Left cardiac atrium (tissue), 4 donors: ENCODE measurements at places on chromosomes 16 and 17.

DNA sequence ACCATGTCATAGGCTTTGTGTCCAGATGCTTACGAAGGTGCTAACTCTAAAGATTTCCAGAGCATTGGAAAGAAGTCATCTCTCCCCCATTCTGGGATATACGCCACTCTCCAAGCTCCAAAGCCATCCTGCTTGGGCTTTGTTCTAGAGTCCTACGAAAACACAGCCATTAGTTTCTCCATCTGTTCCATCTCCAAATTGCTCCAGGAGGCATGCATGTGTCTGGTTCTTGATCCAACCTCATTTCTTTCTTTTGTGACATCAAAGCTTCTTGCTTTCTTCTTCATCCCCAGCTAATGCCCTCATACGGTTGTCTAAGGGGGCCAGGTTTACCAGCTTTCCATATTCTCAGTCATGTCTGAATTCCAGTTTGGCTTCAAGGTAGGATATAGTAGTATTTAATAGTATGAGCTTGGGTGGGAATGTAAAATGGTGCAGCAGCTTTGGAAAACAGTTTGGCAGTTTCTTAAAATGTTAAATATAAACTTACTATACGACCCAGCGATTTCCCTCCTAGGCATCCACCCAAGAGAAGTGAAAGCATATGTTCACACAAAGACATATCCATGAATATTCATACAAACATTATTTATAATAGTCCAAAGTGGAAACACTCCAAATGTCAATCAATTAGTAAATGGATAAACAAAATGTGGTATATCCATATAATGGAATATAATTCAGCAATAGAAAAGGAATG is 202.6 kb downstream of the SHISA9 start:
- no peak for DNase-seq

DNA sequence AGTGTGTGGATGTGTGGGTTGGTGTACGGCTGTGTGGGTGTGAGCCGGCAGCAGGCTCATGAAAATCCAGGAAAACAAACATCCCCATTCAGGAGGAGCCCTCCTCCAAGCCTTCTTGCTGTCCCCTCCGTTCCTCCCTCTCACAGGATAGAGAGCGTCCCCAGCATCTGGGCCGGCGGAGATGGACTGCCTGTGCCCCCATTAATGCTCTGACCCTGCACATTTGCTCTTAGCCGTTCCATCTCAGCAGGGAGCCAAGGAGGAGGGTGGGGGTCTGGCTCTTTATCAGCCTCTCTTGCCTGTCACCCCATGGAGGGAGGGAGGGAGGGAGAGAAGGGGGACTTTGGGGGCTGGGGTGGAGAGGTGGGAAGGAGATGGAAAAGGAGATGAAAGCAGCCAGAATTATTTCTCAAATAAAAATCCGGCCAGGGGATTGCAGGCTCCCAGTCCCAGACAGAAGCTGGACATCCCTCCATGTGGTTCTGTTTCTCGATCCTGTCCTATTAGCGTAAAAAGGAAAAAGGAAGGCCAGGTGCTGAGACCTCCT is 240.0 kb upstream of the ZFHX3 start:
- no peak for DNase-seq

DNA sequence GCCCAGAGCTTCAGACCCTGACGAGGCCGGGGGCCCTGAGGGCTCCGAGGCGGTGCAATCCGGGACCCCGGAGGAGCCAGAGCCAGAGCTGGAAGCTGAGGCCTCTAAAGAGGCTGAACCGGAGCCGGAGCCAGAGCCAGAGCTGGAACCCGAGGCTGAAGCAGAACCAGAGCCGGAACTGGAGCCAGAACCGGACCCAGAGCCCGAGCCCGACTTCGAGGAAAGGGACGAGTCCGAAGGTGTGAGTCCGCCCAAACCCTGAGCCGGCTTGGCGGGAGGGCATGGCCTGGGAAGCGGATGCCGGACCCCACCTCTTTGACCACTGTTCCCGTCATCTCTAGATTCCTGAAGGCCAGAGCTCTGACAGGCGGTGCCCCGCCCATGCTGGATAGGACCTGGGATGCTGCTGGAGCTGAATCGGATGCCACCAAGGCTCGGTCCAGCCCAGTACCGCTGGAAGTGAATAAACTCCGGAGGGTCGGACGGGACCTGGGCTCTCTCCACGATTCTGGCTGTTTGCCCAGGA is 4.4 kb downstream of the NOL3 start:
- no peak for DNase-seq

DNA sequence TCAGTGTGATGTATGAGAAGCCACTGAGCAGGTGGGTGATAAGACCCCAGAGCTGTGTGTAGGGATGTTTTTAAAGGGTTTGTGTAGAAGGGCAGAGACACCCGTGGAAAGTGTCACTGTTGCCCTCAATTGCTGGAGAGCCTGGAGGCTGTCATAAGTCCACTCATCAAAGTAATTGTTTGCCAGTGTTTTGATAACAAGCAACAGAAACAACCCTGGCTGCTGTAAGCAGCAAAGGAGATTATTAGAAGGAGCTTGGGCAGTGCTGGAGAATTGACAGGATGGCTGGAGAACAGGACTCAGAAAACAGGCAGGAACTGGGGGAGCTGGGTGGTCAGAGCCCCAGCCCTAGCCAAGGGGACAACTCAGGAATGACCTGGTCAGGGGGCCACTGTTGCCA is 119.6 kb downstream of the CCDC182 start:
- no peak for DNase-seq

- no peak for DNase-seq
These were observed 17.9 kb downstream of the GAA start for GRCh38 chr17:80119271-80119791.

GRCh38 chr17:42129109-42129837 is 6.7 kb downstream of the HSPB9 start:
- DNase-seq: no peak

- DNase-seq: no peak
These were observed 31.0 kb downstream of the CD300A start for GRCh38 chr17:74497471-74497870.

GRCh38 chr17:42201458-42201772 is 7.1 kb upstream of the GHDC start:
- no peak for DNase-seq

- DNase-seq: no peak
These were observed 45.3 kb upstream of the TOB1 start for GRCh38 chr17:50911450-50911849.

DNA sequence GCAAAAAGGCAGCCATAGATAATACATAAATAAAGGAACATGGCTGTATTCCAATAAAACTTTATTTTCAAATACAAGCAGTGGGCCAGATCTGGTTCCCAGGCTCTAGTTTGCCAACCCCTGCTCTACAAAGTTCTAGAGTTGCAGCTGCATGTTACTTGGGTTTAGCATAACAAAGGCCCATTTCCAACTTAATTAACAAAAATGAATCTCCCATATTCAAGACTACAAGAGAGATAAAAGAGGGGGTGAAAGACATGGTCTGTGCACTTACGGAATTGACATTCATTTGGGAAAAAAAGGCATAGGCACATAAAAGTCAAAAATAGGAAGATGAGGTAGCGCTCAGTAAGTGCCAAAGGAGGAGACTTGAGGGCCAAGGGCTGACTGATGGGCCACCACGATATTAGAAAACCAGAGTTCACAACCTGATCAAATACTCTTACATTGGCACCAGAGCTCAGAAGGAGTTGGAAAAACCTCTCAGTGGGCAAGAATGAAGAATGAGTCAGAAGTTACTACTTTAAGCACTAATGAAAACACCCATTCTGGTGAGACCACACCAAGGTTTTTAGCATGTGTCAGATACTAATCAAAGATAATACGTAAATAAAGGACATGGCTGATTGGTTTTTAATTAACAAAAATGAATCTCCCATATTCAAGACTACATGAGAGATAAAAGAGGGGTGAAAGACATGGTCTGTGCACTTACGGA is 164.0 kb downstream of the VPS53 start:
- no peak for DNase-seq

- DNase-seq: no peak
These were observed 39.8 kb downstream of the TLE7 start for GRCh38 chr16:71402007-71402406.

- DNase-seq: no peak
These were observed 1.0 kb downstream of the FZD2 start for GRCh38 chr17:44558334-44558709.

DNA sequence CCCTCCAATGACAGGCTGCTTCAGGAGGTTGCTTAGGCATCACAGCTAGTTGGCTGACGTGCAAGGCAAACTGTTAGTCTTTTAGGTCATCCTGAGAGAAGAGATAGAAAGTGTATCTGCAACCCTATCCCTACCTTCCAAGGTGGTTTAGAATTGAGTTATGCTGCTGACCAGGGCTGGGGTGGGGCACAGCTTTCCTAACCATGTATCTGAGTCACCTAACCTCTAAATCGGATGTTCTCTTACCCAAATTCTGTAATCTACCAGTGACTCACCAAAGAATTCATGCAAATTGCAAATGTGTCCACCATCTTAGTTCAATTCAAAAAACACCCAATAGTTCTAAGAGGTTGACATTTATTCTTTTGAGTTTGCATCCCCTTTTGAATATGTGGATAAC is 107.2 kb upstream of the DYNLRB2 start:
- DNase-seq: no peak

DNA sequence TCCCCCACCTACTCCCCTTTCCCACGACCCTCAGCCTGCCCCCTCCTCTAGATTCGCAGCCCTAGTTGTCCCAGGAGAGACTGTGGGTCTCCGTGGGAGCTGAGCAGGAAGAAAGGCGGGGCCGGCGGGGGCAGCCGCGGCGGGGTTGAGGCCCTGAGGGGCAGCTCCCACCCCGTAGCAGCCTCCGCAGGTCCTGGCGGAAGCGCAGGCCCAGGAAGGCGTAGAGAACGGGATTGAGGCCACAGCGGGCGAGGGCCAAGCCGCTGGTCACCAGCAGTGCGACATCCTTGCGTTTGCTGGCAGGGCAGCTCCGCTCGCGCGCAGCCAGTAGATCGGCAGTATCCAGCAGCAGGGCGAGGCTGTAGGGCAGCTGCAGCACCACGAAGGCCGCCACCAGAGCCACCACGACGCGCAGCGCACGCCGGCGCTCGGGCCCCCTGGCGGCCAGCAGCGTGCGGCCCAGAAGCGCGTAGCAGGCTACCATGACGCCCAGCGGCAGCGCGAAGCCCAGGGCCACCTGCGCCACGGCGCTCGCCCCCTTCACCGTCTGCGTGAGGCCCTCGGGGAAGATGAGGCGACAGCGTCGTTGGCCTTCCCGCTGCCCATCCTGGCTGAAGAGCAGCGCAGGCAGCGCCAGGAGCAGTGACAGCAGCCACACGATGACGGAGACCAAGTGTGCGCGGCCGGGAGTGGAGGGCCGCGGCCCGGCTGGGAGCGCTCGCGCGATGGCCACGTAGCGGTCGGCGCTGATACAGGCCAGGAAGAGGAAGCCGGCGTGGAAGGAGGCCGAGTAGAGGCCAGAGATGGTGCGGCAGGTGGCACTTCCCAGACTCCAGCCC is 1.9 kb downstream of the CCR10 start:
- DNase-seq: peak; percentile 81

DNA sequence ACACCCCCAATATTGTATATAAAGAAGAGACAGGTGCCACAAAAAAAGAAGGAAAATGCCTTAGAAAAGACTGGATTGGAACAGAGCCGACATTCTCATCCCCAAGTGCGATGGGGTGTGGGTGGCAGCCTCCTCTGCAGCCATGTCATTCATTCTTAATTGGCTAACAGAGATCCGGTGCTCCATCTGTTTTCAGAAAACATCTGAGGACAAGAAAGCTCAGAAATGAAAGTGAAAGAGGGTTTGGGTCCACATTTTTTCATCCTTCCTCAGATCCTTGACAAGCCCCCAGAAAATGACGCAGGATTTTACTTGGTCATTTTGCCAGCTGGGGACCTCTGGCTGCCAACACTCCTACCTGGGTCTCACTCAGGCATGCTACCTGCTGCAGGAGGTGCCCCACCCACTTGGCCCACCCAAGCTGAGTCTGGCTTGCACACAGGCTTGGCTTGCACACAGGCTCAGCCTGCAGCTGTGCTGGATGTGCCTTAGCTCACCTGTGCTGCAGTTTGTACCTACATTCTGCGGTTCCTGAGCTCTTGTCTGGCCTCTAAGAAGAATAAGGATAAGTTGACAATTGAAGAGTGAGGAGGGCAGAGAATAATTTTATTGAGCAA is 21.9 kb downstream of the KIF2B start:
- DNase-seq: no peak

DNA sequence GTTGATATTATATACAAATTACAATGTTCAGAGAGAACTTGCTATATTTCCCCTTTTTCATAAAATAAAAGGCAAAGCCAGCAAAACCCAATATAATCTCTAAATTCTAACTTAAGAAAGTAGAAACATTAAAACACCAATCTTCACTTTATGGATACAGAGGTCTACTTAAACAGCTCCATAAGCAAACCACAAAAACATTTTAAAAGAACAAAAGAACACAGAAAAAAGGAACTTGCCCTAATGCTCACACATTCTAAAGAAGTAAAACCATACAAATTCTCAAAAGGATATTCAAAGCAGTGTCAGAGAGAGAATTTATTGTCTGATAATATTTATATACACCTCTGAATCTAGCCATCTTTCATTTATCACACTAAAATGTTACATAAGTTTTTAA is 606 bp downstream of the ABCA10 start:
- no peak for DNase-seq

DNA sequence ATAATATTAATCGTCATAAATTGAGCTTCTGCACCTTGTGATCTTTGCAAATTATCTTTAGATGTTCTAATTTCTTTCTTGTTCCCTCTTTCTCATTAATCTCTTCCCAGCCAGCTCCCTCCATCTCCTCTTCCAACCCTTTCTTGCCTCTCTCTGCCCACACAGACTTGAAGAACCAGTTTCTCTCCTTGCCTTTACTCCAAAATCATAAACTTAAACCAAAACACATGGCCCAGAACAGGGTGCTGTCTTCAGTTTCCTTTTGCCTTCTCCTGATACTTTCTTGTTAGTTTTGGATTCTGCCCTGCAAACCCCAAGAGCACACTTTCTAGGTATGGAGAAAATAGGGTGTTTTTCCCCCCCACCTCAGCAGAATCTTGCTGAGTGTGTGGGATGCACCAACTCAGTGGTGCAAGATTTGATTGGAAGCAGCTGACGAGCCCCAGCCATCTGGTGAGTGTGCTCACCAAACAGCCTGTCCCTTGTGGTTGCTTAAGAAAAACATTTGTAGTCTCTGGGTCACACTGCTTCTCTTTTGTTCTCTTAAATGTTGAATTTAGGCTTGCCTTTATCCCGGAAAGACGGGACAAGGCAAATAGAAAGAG is 175.8 kb upstream of the MAF start:
- peak; percentile 38 for DNase-seq

DNA sequence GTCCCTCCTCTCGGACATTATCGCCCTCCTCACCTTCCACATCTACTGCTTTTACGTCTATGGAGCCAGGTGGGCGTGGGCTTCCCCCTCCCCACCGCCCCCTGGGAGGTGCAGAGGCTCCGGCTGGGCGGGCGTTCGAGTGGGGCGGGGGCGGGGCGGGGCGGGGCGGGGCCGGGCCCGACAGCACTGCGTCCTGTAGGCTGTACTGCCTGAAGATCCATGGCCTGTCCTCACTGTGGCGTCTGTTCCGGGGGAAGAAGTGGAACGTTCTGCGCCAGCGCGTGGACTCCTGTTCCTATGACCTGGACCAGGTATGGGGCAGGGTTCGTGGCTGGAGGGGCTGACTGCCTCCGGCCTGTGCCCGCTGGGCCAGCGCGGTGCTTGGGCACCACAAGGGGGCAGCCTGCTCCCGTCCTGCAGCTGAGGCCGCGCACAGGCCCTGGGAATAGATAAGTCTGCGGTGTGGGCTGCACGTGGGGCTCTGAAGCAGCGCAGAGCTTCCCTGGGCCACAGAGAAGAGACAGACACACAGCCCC is 9.2 kb downstream of the PIGQ start:
- DNase-seq: peak; percentile 77

GRCh38 chr17:68564415-68565111 is 36.6 kb downstream of the FAM20A start:
- DNase-seq: no peak
